Posterior vena cava (tissue), 2 donors: ENCODE measurements at places on chromosomes 2 and 18. TPM values are rescaled to one million over a fixed set of nuclear protein-coding genes. Genes with fewer than 3 reads are reported as not detected.

DNA sequence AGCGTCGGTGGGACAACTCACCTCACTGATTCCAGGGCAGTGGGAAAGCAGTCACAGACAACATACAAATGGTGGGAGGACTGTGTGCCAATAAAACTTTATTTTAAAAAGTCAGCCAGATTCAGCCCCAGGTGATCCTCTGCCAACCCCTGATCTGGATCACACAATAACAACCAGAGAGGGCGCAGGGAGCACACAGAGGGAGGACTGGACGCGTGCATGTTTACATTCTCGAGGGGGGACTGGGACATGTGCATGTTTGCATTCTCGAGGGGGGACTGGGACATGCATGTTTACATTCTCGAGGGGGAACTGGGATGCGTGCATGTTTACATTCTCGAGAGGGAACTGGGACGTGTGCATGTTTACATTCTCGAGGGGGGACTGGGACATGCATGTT, 209.5 kb downstream of the NDUFA10 start:
- DNase-seq = no peak

DNA sequence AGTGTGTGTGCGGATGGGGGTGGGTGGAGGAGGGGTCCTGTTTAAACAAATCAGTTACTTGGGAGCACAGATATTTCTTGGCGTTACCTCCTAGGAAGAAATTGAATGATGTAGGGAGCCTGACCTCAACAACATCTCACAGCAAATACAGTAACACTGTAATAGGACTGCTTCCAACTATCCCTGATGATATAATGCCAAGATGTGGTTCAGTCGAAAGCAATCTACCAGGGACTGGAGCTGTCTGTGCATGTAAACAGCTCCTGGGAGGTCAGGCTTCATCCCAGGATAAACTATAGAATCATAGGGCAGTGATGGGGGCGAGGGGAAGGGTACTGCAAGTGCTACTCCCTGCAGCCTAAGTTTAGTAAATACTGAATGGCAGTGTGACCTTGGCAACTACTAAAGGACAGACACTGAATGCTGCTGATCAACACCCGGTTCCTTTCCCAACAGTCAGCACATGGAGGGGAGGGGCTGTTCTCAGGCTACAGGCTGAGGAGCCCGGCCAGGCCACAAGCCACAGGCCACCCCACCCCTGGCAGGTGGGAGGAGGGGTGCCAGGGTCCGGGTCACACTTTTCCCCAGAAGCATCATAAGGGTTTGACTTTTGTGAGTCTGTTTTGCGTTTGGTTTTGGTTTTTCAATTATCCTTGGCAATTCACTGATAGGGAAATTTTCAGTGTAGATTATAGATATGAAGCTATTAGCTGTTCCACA, 85.3 kb upstream of the ZNF397 start:
- no peak for DNase-seq

DNA sequence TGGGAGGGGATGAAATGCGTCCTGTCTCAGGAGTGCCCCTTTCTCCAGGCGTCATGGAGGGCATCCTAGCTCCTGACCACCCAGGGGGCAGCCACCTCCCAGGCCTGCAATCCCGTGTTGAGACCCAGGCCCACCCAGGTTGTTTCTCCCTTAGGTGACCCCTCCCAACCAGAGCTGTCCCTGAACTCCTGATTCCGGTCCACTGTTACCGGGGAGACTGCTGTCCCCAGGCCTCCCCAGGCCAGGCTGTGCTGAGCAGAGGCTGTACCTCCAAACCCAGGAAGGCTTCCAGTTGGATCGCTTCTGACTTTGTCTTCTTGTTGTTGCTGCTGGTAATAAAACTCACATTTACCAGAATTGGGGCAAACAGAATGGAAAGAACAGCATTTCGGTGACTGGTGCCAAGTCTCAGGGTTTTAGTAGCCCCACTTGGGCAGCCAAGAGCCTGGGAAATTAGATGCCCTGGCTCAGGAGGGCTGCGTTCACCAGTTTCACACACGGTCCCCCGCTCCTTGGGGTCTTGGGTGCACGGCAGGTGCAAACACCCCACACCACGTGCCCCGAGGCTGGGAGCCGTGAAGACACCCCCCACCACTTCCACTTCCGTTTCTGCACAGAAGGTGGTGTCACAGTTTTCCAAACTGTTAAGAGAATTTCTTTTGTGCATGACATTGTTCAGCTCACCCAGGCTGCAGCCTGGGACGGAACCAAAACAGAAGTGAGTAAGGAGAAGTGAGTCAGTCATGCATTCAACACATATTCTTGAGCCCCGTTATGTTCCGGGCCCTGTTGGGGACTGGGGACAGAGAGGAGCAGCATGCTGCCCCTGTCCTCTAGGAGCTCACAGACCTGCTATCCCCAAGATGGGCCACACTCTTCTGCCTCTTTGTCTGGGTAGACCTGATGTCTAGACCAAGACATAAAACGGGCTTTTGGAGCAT, 29.4 kb downstream of the ITM2C start:
- peak; percentile 72 for DNase-seq

WDR75 gene
- 27.3 TPM for total RNA-seq
